ENCODE measurements at places on chromosomes 11 and 22. TPM values are rescaled to one million over a fixed set of nuclear protein-coding genes. Genes with fewer than 3 reads are reported as not detected.

DNA sequence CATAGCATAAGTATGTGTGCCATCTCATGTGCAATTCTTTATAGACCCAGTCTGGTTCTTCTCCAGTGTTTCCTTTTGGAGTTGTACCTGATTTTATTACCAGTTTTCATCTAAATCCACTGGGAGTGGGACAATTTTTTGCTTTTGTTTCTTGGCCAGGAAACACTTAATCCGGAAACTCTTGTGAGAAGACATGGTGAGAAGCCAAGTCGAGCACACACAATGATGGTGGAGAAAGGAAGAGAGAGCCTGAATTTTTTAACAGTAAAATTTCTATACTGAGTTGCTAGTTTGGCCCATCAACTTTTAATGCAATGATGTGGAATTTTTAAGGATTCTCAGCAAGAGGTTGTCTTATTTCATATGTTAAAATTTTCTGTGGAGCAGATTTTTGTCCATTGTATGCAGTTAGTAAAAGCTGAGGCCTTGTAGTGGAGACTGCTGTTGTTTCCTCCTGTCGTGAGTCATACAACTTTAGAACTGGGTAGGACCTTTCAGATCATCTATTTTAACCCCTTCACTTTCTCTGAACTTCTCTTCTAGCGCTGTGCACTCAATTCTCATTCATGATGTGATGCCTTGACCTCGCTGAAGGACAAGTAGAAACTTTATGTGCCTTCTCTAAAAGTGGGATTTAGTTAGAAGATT, 17.1 kb downstream of the FAR1 start:
- H3K36me3 ChIP-seq = no peaks in the 10 kb centered on the region
- H3K4me3 ChIP-seq = no peak overlapping the region
- no peaks in the 10 kb centered on the region for H3K27me3 ChIP-seq
- DNase-seq = no peak
- peaks cover 43% of the 10 kb centered on the region for H3K4me1 ChIP-seq
- no peak overlapping the region for H3K27ac ChIP-seq

DNA sequence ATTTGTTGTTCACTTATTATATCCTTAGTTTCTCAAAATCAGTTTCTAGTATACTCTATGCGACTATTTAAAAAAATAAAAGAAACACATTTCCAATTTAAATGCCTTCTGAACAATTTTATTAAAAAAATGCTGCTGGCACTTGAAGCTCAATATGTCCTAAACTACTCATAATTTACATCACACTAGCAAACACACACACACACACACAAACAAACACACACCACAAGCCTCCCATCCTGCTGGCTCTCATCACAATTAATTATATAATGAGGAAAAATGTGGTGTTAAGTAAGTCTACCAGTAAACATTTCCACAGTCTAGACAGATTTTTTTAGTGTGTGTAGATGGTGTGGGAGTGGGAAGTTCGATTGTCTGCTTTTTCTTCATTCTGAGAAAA, 350.3 kb downstream of the AASDHPPT start:
- H3K27me3 ChIP-seq = no peaks in the 10 kb centered on the region
- H3K4me3 ChIP-seq = no peak overlapping the region
- DNase-seq = no peak
- no peak overlapping the region for H3K27ac ChIP-seq

DNA sequence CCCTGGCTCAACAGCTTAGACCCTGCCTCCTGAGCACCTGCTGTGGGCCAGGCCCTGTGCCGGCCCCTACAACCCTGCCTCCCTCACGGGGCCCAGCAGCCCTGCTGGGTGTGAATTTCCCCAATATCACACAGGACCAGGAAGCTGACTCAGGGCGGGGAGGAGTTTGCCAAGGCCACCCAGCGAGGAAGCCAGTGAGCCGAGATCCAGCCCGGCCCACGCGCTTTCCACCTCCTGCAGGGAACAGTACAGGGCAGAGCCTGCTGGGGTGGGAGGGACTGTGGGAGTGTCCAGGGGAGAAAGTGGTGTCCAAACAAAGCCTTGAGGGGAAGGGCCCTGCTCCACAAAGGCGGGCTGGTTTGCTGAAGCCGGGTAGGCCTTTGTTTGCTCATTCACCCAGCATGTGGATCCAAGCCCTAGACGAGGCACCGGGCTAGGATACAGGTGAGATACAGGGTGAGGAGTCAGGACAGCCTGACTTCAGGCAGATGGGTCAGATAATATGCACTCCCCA, 26.8 kb downstream of the RPL3 start:
- DNase-seq = peak; percentile 95
- peak overlapping the region; percentile 74 for H3K27ac ChIP-seq
- no peak overlapping the region for H3K4me3 ChIP-seq
- H3K27me3 ChIP-seq = no peaks in the 10 kb centered on the region
- peaks cover 49% of the 10 kb centered on the region for H3K4me1 ChIP-seq

GRCh38 chr11:26331911-26332571, at the start of gene ANO3:
ANO3 (plus strand) TSS chr11:26332130; CDS start chr11:26332276, 146 bp downstream.
- H3K36me3 ChIP-seq = no peaks in the 10 kb centered on the region
- no peak within 1 kb of the TSS for H3K27ac ChIP-seq
- H3K4me3 ChIP-seq = peak within 1 kb of the TSS; percentile 35
- DNase-seq = peak; percentile 74
- peaks cover 40% of the 10 kb centered on the region for H3K27me3 ChIP-seq

NLRP10 gene
- total RNA-seq = not detected

PDE2A gene
- total RNA-seq = 25.8 TPM

GRCh38 chr11:10303558-10304363, 1.1 kb upstream of the ADM start:
- H3K27me3 ChIP-seq = no peaks in the 10 kb centered on the region
- no peaks in the 10 kb centered on the region for H3K4me1 ChIP-seq
- peak overlapping the region; percentile 80 for H3K4me3 ChIP-seq
- DNase-seq = no peak
- H3K36me3 ChIP-seq = no peaks in the 10 kb centered on the region
- H3K27ac ChIP-seq = peak overlapping the region; percentile 89

ANKK1 gene
- not detected for total RNA-seq

FGF3 gene
- total RNA-seq = not detected

- no peaks in the 10 kb centered on the region for H3K27me3 ChIP-seq
- H3K36me3 ChIP-seq = no peaks in the 10 kb centered on the region
- H3K4me1 ChIP-seq = peaks cover 10% of the 10 kb centered on the region
- no peak for DNase-seq
- H3K27ac ChIP-seq = no peak overlapping the region
- no peak overlapping the region for H3K4me3 ChIP-seq
Observed at GRCh38 chr11:75650167-75650723, 18.6 kb downstream of the MAP6 start.

GAL gene
- total RNA-seq = not detected

DNA sequence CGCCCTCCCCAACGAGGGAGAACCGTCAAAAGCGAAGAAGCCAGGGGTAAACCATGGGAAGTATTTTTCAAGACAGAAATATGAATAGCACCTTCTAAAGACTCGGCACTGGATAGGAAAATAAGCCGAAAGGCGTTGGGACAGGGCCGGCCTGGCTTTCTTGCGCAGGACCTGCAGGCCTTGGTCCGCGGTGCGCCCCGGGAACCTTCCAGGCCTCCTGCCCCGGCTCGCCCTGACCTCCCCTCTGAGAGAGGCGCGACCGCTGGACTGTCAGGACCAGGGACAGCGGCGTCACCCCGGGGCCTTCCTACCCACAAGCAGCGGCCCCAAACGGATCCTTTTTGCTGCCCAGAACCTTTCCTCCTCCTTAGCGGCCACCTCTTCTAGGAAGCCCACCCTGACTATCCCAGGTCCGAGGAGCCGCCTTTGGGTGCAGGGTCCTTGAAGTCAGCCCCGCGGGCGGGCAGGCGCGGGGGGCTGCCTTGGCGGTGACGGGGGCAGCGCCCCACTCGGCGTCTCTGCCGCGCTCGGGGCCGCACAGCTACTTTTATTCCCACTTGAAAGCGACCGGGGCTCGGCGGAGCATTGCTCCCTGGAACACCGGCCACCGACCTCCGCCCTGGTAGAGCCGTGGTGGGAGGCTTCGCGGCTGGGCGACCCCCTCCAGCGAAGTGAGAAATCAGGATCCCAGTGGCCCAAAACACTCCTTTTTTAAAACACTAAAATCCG, 650 bp upstream of the MAPK11 start:
- peak; percentile 82 for DNase-seq
- H3K27me3 ChIP-seq = peaks cover 9% of the 10 kb centered on the region
- peak overlapping the region; percentile 82 for H3K27ac ChIP-seq
- H3K4me3 ChIP-seq = peak overlapping the region; percentile 61

- H3K27ac ChIP-seq = no peak overlapping the region
- no peaks in the 10 kb centered on the region for H3K4me1 ChIP-seq
- no peak for DNase-seq
- H3K4me3 ChIP-seq = no peak overlapping the region
Observed at GRCh38 chr22:26610072-26610958, 7.5 kb downstream of the CRYBB1 start.

PRODH gene
- total RNA-seq = 3.3 TPM

SIK2 gene
- total RNA-seq = 15.9 TPM

LDHA gene
- 688 TPM for total RNA-seq

GRCh38 chr22:42670921-42671709, 21.9 kb upstream of the CYB5R3 start:
- H3K4me3 ChIP-seq = no peak overlapping the region
- H3K27me3 ChIP-seq = no peaks in the 10 kb centered on the region
- H3K4me1 ChIP-seq = peaks cover 17% of the 10 kb centered on the region
- DNase-seq = no peak
- no peaks in the 10 kb centered on the region for H3K36me3 ChIP-seq

DNA sequence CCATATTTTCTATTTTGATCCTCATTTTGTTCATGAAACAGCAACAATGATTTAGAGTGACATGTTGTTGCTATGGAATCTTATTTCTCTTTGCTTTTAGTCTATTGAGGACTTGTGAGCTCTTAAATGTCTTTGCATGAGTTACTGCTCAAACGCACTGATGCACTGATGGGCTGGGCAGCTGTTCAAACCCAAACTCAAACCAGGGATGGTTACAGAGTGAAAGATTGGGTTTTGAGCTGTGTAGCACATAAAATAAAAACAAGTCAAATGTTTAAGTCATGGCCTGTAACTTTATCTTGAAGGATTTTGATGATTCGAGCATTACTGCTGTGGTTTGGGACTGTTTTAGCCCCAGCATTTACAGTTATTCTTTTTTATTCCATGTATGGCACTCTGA, 20.1 kb upstream of the NCAM1 start:
- H3K36me3 ChIP-seq = no peaks in the 10 kb centered on the region
- no peak overlapping the region for H3K4me3 ChIP-seq
- no peak overlapping the region for H3K27ac ChIP-seq
- H3K4me1 ChIP-seq = no peaks in the 10 kb centered on the region
- DNase-seq = no peak

GRCh38 chr11:117902001-117902845, 25.8 kb upstream of the FXYD6 start:
- H3K36me3 ChIP-seq = no peaks in the 10 kb centered on the region
- peaks cover 2% of the 10 kb centered on the region for H3K4me1 ChIP-seq
- DNase-seq = peak; percentile 16
- H3K27ac ChIP-seq = no peak overlapping the region
- no peaks in the 10 kb centered on the region for H3K27me3 ChIP-seq

DNA sequence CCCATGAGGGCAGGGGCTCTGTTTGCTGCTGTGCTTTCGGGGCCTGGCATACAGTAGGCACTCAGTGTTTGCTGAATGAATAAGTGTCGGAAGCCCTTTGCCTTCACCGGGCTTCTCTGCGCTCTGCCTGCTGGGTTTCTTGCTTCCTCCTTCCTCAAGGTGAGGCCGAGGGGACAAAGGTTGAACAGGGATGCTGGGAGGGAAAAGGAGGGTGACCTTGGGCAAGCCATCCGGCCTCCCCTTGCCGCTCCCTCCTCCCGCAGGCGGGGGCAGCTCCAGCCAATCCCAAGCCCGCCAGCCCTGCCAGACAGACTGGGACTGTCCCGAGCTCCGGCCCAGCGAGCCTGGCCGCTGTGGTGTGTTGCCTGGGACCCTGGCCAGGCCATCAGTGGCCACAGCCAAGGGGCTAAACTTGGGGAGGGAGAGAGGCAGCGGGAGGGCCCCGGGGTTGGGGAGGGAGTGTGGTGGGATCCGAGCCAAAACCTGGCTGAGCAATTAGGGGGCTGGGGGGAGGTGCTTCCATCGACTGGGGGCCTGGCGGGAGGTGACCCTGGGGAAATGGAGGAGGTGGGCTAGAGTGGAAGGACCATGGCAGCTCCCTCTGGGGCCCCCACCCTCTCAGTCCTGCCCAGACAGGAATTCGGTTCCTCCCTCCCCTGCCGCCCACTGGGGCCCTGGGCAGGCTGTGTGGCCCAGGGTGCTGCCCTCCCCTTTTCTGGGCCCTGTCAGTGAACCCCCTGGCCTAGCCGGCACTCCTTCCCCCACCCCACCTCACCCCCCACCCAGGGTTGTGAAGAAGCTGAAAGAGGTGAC, 3.4 kb upstream of the RCOR2 start:
- H3K27ac ChIP-seq = peak overlapping the region; percentile 90
- H3K36me3 ChIP-seq = no peaks in the 10 kb centered on the region
- H3K4me3 ChIP-seq = peak overlapping the region; percentile 35
- peaks cover 48% of the 10 kb centered on the region for H3K4me1 ChIP-seq
- no peaks in the 10 kb centered on the region for H3K27me3 ChIP-seq

KIRREL3 gene
- 1.3 TPM for total RNA-seq

DNA sequence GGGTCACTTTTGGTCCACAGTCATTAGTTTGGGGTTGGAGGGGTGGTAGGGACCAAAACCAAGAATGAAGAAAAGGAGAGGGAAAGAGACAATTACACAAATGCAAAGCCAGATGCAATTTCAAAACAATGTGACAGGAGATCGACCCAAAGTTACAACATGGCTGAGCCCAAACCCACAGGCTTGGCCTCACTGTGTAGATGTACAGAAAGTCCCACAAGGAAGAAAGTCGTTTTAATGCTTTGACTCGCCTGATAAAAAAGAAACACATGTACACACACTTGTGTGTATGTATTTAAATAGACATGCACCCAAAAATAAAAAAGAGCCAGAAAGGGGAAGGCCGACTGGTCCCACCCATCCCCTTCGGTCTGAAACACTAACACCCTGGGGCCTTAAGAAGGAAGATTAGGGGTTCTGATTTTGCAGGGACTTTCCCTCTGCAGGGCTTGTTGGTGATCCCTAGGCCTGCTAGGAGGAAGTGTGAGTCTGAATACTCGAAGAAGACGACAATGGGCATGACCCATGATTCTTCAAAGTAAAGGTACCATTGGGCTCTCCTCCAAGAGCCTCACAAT, 104.1 kb downstream of the ETS1 start:
- H3K4me1 ChIP-seq = peaks cover 86% of the 10 kb centered on the region
- no peak overlapping the region for H3K27ac ChIP-seq

GRCh38 chr11:62147545-62147944, 23.7 kb downstream of the INCENP start:
- H3K36me3 ChIP-seq = no peaks in the 10 kb centered on the region
- H3K4me3 ChIP-seq = no peak overlapping the region
- no peak for DNase-seq
- H3K27me3 ChIP-seq = no peaks in the 10 kb centered on the region
- no peaks in the 10 kb centered on the region for H3K4me1 ChIP-seq
- H3K27ac ChIP-seq = no peak overlapping the region

BEST1 gene
- 0.72 TPM for total RNA-seq

DNA sequence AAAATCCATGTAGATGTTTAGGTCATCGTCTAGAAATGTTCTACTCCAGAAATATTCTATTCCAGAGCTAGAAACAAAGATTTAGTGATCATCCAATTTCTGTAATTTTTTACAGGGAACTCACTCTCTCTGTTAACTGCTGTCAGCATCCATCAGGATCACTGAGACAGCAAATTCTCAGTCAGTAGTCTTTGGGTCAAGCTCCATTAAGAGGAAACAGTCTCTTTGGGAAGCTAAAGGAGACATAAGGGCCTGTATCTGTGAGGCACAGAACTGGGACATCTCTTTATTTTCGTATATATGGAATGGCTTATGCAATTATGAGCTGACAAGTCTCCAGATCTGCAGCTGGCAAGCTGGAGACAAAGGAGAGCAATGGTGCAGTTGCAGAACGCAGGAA, 48.3 kb downstream of the PIK3C2A start:
- peaks cover 51% of the 10 kb centered on the region for H3K4me1 ChIP-seq
- DNase-seq = no peak
- H3K27me3 ChIP-seq = no peaks in the 10 kb centered on the region
